ENCODE measurements at places on chromosomes 3 and 15.

DNA sequence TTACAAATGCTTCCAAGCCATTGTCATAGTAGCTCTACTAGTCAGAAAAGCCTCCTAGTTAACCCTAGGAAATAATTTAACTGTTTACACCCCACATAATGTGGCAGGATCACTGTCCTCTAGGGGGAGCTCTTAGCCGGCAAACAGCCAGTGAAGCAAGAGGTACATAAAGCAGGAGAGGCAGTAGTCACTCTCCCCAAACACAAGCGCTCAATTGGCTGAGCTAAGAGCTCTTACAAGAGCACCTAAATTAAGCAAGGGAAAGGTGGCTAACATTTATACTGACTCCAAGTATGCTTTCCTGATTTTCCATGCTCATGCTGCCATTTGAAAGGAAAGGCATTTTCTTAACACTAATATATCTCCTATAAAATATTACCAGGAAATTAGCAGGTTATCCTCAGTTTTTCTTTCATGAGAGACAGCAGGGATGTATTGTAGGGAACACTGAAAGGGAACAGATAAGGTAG lies 37.6 kb downstream of the NCEH1 start:
- DNase-seq: peak; percentile 36

- DNase-seq: no peak
Observed at GRCh38 chr3:169509780-169510692, 153.5 kb downstream of the MECOM start.

GRCh38 chr15:77546050-77546501 lies 86.6 kb downstream of the LINGO1 start:
- DNase-seq: no peak

GRCh38 chr3:126511291-126511690 lies 6.3 kb downstream of the UROC1 start:
- DNase-seq: no peak

DNA sequence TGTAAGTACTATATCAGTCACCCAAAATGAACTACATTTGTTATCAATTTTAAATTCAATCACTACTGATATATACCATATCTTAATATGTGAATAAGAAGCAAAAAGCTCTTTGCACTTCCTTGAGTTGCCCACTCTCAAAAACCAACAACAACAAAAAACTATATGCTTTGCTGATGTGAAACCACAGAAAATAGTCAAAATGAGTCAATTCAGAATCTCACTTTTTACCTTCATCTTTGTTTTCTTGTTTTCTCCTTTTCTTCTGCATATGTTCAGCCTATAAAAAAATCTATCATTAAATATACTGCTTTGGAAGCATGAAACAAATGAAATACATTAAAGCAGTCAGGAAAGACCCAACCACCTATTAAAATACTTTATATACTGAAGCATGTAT lies 80.7 kb downstream of the UBR1 start:
- no peak for DNase-seq

DNA sequence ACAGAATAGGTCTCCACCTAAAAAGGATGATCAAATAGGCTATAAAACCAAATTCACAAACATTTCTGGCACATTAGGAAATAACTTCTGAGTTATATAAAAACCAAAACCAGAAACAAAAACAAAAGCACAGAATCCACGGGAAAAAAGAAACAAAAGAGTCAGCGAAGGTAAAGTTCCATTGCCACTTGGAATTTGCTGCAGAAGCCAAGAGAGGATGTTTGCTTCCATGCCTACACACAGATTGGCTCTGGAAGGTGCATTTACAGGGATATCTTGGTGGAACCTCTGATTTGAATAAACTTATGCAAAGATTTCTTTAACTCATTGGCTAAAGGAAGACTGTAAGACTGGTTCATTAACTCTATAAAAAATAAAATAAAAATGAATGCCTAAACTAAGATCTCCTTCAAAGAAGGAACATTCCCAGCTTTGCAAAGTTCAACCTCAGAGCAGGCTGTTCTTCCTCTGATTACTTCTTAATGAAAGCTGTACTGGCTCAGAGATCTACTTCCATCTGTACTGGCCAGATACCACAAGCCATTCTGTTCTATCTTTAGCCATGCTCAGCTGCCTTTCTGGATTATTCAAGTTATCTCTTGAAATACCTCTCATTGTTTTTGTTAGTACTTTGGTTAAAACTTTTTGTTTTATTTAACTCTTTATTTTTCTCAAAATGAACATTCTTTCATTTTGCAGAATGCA lies 537.5 kb upstream of the CCDC54 start:
- no peak for DNase-seq

- no peak for DNase-seq
Observed at GRCh38 chr3:62295571-62295970, 77.8 kb downstream of the FEZF2 start.

DNA sequence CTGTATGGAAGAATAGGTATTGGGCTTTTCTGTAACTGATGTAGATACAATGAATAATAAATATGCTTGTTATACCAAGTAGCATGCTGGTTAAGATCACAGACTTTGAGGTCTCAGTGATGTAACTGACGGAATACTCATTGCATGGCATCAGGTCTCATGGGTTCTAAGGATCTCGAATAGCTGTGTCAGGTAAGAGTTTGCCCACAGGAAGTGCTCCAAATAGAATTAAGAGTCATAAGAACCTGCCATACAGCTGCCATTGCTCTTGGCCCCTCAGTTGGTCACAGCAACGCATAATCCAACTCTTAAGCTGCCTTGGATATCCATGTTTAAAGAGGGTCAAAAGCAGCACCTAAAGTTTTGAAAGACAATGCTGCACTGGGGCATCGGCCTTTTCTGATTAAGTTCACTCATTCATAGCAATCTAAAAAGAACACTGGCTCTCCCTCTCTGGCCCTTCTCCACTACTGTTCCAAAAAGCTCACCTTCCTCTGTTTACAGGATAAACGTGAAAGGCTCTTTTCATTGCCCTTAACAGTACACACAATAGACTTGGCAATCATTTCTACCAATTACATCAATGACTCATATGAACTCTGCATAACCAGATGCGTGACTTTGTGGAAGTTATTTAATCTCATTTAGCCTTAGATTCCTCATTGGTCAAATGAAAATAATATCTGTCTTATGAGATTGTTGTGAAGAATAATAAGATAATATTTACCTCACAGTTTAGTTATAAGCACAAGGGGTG lies 74.6 kb downstream of the ZBTB20 start:
- DNase-seq: no peak

- peak; percentile 57 for DNase-seq
Observed at GRCh38 chr3:50340448-50341329, at the start of gene RASSF1. TSS of gene RASSF1 (minus strand) at chr3:50340836. CDS start at chr3:50340805, 31 bp downstream.
